ENCODE measurements at places on chromosomes 12 and 14.
A peak's percentile ranks its signal among the peaks of the same experiment; 100 is the strongest.

GRCh38 chr12:124780336-124780735 is 83.3 kb downstream of the SCARB1 start:
- no peak for DNase-seq

DNA sequence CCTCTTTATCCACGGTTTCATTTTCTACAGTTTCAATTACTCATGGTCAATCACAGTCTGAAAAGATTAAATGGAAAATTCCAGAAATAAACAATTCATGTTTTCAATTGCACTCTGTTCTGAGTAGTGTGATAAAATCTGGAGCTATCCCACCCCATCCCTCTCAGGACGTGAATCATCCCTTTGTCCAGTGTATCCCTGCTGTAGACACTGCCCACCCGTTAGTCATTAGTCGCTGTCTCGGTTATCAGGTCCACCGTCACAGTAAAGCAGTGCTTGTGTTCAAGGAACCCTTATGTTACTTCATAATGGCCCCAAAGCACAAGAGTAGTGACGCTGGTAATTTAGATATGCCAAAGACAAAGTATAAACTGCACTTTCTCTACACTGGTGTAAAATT is 141.0 kb upstream of the LMNTD1 start:
- DNase-seq, result no peak

GRCh38 chr12:58346032-58346632 is 404.8 kb downstream of the ATP23 start:
- DNase-seq, result no peak

GRCh38 chr14:36505181-36505815 is 14.7 kb downstream of the NKX2-1 start:
- no peak for DNase-seq

DNA sequence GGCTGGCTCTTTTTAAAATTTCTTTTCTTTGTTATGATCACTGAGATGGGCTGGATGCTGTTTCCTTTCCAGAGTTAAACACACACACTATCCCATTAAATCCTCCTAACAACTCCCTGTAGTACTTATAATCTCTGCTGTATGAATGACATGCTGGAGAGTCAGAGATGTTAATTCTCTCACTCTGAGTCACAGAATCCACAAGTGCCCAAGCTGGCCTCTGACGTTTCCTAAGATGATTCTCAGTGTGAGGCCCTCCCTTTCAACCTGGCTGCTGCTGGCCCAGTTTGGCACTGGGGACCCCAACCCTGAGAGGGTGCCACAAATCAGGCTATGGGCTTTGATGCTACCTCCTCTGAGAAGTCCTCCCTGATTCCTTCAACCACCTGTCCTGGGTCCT is 5.4 kb downstream of the NOS1 start:
- no peak for DNase-seq

DNA sequence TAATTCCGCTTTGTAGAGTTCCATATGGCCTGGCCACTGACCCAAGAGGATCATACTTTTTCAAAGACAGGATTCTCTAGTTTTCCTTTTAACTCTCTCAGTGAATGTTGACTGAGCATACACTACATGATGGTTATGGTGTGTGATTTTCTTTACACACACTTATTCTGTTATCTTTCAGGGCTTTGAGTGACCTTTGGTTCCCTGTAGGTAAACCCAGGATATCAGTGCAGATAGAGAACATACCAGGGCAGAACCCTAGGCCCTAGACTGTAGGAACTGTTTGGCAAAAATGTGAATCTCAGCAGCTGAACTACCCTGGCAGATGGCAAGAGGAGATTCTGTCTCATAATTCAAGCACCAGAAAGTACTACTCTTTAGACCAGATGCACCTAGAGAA is 159.6 kb downstream of the KCNA5 start:
- DNase-seq, result no peak

DNA sequence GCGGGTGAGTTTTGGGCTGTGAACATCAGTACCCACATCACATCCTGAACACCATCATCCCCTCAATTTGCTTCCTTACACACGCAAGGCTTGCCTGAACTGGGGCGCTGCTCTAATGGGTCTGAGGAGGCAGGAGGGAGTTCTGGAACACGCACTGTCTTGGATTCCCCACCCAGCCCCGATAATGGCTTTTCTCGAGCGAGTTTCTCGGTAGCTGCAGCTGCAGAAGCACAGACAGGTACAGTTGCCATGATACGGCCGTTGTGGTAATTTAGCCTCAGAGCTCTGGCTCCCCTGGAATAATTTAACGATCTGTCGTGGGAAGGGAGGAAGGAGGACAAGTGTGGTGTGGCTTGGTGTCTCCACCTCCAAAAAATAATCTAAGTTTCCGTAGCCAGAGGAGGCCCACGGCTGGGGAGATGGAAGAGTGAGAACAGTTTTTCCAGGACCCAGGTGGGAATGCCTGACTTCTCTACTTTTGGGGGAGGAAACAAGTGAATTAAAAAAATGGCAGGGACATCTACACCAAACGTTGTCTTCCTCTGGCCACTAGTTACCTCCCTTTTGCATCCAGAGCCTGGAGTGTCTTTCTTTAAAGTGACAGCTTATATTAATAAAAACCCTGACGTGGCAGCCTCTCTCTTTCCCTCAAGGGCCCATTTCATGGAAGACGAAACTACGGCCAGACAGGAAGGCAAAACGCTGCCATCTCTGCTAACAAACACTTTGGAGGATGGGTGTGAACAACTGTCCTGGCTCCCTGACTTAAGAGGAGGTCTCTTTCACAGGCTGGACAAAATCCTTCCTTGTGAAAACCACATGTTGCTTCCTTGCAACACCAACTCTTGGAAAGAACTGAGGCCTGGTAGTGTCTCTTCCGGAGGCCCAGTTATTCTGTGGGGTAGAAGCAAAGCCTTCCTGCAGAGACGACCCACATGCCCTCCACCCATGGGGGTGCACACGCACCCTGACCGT is 84.8 kb downstream of the RBM19 start:
- DNase-seq, result no peak

DNA sequence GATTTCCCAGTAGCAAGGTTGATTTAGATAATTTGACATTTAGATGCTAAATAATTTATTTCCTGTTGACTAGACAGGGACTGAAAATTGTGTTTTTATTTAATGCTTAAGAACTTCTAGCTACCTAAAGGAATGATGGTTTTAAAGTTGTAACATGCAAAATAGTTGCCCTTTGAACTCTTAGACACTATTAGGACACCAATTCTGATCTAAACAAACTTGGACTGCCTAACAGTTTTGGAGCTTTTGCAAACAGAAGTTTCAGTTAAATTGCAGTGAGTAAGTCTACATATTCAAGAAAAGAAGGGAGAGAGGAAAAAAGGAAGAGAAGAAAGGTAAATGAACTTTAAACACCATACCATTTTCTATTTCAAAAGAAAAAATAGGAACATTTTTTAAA is 189.3 kb upstream of the GARIN2 start:
- no peak for DNase-seq

DNA sequence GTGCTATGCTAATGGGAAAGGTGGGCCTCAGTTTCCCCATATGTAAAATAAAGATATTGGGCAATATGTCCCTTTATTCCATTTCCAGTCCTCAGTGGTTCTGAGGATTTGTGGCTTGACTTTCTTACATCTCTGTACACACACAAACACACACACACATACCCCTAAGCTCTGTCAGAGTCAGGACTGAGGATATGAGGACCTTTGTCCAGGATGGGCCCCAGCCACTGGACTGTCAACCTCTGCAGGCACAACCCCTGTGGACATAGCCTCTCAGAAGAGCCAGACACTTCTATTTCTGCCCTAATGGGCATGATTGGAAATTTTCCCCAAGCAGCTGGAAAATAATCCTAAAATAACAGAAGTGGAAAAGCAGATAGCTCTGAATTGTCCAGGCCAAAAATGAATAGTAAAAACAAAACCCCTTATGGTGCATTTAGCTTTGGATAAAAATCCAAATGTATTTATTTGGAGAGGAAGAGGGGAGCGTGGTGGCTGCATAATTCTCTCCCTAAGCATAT is 50.2 kb downstream of the RIN3 start:
- DNase-seq, result no peak

DNA sequence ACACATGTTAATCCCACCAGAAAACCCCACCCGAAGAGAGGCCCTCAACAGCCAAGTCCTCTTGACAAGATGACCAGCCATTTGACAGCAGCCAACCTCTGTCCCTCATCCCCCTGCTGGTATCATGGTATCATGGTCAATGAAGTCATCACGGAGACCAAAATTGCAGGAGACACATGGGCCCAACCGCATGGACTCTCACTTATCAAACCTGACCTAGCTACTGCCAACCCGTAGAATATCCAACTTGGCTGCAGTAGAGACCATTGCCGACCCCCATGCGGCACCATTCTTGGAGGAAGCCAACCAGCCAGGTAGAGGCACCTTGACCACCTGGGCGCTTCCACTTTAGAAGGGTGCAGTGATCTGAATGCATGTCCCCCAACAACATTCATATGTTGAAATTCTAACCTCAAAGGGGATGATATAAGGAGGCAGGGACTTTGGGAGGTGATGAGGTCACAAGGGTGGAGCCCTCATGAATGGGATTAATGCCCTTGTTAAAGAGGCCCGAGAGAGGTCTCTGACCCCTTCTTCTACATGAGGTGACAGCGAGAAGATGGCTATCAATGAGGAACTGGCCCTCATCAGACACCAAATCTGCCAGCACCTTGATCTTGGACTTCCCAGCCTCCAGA is 33.3 kb downstream of the DIO3 start:
- DNase-seq, result no peak

- peak; percentile 42 for DNase-seq
Observed at GRCh38 chr12:27383429-27384260, 51.0 kb downstream of the BMAL2 start.
